ENCODE measurements at places on chromosomes 7 and 10.

- no peak for DNase-seq
These were observed 67.5 kb upstream of the LRRC17 start for GRCh38 chr7:102845346-102845745.

GRCh38 chr7:24129597-24129996 lies 154.4 kb upstream of the NPY start:
- DNase-seq, result peak; percentile 76

GRCh38 chr7:150367677-150368095 lies 936 bp upstream of the REPIN1 start:
- DNase-seq, result peak; percentile 73

DNA sequence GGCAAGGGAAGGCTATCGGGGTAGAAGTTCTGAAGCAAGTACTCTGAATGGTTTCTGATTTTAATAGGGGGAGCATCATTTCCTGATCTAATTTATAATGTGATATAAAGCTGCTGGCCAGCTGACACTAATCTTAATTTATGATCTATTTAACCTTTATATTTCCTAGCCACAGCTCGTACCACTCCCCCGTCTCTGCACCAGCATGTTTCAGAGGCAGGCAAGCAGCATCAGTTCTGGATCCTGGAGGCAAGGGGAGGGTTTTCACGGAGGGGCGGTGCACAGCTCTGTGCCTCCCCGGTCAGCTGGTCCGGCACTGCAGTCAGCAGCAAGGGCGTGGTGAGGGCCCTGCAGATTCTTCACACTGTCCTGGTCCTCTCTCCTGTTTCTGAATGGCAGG lies 30.0 kb downstream of the MGMT start:
- DNase-seq, result no peak

DNA sequence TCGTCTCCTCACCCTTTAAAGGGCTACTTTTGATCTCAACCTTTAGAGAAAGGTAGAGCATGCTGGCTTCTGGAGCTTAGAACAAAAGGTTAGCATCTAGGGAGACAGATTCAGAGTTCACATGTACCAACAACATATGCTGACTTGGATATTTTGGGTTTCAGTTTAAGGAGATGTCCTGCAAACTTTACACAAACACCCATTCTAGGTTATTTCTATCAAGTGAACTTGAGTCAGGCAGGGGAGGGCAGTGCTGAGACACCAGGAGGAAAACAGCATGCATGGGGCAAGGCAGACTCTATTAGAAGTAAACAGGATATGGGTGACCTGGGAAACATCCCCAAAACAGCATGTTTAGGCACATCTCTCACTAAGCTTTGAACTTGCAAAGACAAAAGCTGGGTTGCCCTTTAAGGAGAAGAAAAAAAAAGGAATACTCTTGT lies 43.8 kb downstream of the ARL4A start:
- peak; percentile 86 for DNase-seq

DNA sequence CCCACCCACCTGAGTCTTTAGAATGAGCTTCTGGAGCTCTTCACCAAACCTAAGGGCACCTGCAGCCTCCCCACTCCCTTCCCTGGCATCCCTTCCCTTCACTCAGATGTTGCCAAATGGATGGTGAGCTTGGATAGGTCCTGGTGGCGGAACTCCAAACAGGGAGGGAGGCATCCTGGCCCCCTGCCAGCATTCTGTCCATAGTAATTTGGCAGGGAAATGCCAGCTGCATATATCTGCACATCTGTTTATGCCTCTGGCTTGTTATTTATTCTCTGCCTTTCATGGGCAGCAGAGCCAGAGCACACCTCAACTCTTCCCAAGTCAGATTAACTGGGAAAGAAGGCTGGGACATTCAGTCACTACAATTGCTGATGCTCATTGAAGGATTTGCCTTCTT lies 18.1 kb downstream of the KAZALD1 start:
- no peak for DNase-seq
